ENCODE measurements at places on chromosomes 2 and 18.

DNA sequence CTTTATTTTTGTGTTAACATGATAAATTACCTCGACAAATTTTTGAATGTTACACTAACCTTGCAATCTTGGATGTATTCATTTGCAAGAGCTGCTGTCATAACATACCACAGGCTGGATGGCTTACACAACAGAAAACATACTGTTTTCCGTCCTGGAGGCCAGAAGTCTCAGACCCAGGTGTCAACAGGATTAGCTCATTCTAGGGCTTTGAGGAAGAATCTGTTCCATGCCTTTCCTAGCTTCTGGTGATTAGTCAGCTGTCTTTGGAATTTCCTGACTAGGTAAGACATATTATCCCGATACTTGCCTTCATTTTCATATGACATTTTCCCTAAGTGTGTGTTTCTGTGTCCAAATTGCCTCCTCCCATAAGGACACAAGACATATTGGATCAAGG lies 188.6 kb upstream of the CDH19 start:
- no peak for DNase-seq

- DNase-seq: no peak
Observed at GRCh38 chr2:80407377-80407776, 102.8 kb upstream of the LRRTM1 start.

GRCh38 chr2:7427293-7428060 lies 510.3 kb downstream of the RNF144A start:
- DNase-seq: peak; percentile 44

DNA sequence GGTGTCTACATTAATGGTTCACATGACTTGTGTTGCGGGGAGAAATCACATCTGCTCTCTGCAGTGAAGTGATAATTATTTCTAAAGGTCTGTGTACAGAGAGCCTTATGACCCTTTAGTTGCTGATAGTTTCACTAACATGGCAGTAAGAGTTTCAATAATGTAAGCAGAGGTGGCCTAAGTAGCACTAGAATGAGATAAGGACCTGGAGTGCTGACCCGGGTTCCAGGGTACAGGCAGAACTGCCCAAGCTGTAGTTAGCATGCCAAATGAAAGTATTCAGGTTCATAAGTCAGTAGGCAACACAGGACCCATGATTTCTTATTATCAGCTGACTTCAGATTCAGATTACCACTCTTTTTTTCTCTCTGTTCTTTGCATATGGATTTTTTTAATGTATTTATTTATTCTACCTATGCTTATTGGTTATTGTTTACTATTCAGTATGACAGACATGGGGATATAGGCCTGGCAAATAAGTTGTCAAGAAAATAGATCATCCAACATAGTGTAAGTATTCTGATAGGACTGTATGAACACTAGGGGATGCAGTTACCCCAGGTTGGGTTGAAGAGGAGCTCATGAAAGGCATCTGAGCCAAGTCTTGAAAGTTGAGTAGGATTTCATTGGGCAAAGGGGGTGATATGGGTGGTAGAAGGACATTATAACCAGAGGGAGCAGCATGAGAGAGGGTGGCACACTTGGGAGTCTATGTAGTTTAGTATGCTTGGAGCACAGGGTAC lies 105.2 kb downstream of the CCDC85A start:
- no peak for DNase-seq

DNA sequence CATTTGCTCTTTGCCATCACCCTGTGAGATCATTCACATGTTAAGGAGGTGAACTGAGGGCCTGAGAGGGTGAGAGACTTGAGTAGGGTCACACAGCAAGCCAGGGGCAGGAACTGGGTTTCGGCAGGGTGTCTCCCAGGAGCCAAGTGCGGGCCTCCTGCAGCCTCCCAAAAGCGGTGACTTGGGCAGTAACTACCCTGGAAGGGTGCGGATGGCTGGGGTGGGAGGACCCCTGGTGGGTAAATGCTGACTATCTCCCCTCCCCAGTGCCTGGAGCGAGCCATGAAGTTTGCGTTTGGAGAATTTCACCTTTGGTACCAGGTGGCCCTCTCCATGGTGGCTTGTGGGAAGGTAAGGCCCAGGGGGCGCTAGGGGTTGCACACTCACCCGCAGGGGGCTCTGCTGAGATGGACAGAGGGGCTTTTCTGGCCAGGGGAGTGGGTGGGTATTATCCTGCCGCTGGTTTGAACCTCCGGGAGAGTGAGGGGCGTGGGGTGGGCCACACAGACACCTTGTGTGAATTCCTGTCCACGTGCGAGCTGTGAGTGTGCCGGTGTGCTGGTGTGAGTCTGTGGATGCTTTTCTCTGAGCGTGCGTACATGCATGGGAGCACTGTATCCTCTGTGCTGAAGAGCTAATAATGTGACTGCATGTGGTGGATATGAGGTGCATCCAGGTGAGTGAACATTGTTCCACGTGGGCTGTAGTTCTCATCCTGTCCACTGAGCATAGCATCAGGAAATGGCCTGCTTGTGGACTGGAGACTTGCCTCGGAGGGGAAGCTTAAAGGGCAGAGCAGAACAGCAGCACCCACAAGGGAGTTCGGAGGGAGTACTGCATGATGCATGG lies 91.0 kb upstream of the MCFD2 start:
- DNase-seq: no peak

DNA sequence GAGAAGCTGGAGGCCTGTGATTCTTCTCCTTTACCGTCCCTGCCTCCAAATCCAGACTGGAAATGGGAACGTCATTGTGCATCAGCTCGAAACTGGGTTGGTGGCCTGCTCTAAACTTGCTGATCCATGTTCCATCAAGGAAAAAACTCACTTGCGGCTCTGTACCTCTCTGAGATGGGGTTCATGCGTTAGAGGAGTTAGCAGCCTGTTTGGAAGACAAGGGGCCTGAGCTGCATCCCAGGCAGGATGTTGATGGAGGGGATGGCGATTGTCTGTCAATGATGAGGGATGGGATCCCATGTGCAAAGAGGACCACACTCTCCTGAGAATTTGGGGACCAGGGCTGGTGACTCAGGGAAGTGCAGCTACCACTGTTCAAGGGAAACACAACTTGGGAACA lies 26.0 kb downstream of the TWIST2 start:
- no peak for DNase-seq

DNA sequence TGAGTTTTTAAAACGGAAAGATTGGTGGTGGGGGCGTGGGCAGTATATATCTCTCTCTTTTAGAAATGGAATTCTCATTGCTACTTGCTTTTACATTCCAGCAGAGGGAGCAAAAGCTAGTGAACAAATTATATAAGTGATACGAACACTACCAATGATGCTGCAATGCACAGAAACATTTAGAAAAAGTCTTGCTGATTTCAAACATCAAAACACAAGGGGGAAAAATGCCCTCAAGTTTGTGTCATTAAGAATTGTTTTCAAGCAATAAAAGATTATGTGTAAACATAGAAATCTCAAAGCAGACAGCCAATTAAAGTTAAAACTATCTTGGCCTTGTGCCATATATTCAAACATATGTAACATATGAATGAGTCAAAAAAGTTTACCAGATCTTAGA lies 296.3 kb upstream of the KCNJ3 start:
- no peak for DNase-seq

DNA sequence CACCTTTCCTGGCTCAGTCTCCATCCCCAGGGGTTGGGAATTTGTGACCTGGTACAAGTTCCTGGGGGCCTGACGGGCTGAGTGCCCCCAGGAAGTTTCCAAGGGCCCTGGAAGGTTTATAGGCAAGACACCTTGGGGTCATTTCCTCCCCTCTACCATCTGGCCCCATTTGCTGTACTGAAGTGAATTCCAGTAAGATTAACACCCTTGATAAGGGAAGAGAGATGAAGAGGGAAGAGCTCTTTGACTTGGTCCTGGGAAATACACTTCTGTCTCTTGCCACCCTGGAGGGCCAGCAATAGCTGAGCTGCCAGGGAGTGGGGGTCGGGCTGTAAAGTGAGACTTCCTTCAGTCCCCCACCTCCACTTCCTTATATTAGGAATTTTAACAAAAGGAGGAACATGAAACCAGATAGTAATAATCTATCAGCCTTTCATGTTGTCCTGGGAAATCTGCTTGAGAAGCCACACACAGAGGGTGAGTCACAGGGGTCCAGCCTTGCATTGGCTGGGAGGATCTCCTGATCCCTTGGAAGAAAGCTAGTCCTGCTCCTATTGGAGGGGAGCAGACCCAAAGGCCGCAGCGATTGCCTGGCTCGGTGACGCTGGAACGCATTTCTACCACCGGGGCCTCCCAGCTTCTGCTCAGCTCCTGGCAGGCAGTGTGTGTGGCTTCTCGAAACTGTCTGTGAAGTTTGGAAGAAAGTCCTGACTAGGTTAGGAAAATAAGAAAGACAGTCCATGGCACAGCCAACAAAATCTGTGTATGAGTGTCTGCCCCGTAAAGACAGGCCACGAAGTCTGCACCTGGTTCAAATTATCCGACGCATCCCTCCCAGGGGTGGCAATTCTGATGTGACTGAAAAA lies 87.3 kb downstream of the ACAA2 start:
- DNase-seq: no peak

DNA sequence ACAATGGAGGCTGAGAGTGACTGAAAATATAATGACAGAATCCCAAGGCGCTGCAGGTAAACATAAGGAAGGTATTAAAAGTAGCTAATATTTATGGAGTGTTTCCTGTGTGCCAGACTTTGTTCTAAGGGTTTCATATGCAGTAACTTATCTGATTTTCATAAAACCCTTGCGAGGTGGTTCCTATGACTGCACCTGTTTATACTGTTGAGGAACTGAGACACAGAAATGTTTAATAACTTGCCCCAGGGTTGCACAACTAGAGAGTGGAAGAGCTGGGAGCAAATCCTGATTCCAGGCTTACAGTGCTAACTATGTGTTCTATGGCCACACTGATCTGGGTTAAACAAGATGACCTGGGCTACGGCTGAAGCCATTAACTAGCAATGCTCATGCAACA lies 2.4 kb downstream of the SP110 start:
- no peak for DNase-seq

DNA sequence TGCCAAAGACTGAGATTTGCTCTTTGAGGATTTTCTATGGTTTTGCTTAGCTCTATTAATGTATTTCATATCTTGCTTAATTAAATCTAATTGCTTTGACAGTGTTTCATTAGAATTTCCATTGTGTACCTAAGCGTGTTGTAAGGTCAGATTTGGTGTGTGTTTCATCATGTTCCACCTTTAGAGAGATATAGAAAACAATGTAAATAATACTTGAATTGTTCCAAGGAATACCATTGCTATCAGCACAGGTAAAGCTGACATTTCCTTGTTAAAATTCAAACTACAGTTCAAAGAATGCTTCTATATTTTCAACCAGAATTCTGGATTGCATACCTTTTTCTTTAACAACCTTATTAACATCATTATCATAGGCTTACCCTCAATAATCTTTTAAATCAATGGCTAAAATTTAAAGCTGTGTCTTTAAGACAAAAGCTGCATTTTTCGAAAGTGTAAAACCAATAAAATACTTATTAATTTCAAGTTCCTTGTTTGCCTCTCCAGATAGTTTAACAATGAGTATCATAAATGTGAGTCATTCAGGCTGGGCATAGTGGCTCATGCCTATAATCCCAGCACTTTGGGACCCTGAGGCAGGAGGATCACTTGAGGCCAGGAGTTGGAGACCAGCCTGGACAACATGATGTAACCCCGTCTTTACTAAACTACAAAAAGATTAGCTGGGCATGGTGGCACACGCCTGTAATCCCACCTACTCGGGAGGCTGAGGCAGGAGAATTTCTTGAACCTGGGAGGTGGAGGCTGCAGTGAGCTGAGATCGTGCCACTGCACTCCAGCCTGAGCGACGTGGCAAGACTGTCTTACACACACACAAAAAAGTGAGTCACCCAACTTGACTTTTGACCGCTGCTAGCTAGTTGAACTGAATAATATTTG lies 188.0 kb upstream of the PKDCC start:
- no peak for DNase-seq

DNA sequence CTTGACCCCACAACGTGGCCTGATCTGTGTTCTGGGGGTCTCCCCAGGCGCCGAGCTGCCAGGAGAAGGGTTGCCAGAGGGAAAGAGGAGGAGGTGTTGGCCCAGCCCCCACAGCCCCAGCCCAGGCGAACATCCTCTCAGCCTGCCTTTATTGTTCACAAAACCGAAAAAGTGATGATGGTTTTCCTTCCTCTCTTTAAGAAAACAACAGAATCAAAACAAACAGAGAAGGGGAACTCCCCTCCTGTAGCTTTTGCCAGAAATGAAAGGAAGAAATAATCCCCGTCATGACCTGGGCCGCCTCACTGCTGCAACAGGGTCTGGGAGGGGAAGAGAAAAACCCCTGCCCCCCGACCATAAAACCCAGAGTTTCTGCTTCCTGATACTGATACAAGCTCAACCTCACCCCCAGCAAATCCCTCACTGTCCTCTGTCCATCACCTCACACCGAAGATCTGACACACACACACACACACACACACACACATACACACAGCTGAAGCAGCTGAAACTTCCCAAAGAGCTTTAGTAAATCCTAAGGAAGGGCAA lies 52.0 kb downstream of the ZFP36L2 start:
- DNase-seq: peak; percentile 88

DNA sequence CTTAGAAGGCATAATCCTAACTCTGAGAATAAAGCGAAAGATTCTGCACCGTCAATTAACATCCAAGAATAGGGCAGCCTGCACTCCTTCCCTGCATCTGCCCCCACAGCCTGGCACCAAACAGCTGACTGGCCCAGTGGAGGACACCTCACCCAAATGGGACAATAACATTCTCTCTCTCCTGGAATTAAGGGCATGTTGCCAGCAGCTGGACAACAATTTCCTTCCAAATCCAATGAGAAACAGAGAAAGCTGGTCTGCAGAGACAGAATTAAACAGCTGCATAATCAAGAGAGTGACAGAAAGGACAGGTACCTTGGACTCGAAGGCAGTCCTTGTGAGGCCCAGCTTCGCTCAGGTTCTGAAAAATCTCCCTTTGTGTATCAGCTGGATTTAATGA lies 15.0 kb downstream of the COX7A2L start:
- DNase-seq: no peak

GRCh38 chr2:104936527-104936926 lies 82.6 kb downstream of the POU3F3 start:
- no peak for DNase-seq

- DNase-seq: no peak
Observed at GRCh38 chr2:184004289-184004947, 593.9 kb upstream of the ZNF804A start.

GRCh38 chr2:233449921-233450863 lies 95.9 kb downstream of the DGKD start:
- no peak for DNase-seq

GRCh38 chr2:98743835-98744234 lies 12.9 kb upstream of the MGAT4A start:
- no peak for DNase-seq

DNA sequence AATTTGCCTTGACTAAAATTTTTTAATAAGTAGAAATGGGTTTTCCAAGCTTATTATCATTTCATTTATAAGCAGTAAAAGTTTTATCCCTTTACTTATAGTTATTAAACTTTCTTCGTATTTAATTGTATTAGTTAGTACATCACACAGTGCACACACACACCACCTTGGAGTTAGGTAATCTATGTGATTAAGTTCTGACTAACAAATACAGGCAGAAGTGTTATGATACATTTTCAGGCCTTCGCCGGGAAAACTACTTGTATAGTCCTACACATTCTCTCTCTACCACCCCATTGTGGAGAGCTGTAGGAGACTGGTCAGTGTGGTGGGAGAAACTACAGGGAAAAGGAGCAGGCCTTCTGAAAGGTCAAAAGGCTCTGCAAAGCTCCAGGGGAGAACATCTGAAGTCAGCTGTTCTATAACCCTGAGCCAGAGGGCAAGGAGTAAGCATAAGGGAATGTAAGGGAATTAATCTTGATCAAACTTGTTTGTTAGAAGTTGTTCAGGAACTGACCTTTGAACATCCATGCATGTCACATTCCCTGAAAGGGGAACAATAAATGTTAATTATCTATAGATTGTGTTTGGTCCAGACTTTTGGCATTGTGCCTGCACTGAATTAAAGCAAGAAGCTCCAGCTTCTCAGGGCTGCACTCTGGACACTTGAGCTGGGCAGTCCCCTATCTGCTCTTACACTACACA lies 231.7 kb downstream of the FSIP2 start:
- DNase-seq: no peak
